Activated T-helper 1 cell treated with anti-CD3 and anti-CD28 coated beads, Interleukin-2, amount 50 U/mL, for 16 hours (primary cell): ENCODE measurements at places on chromosomes 16 and 17.

- DNase-seq: no peak
Measured at GRCh38 chr16:48184681-48185080, 28.9 kb upstream of the ABCC12 start.

GRCh38 chr16:14530046-14530445 lies 100.0 kb downstream of the PARN start:
- no peak for DNase-seq

DNA sequence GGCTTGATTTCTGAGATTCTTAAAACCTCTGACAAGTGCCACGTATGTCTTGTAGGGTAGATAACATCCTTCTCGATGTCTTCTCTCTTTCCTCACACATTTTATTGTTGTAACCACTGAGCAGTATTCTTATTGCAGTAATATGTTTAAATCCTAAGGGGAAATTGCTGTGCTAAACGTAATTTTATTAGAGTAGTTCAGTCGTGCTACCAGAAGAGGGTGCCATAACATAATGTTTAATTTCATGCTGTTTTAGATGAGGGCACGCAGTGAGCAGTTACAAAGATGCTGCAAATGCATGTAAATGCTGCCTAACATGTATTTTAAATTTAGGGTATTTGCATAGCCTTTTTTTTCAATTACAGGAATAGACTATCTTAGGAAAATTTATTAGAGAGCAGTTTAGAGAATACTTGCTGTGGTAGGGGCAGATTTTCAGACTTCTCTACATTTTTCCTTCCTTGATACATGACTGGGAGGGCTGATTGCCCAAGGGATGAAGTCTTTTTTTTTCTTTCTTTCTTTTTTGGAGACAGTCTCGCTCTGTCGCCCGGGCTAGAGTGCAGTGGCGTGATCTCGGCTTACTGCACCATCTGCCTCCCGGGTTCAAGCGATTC lies 51.7 kb downstream of the GAN start:
- DNase-seq: no peak

DNA sequence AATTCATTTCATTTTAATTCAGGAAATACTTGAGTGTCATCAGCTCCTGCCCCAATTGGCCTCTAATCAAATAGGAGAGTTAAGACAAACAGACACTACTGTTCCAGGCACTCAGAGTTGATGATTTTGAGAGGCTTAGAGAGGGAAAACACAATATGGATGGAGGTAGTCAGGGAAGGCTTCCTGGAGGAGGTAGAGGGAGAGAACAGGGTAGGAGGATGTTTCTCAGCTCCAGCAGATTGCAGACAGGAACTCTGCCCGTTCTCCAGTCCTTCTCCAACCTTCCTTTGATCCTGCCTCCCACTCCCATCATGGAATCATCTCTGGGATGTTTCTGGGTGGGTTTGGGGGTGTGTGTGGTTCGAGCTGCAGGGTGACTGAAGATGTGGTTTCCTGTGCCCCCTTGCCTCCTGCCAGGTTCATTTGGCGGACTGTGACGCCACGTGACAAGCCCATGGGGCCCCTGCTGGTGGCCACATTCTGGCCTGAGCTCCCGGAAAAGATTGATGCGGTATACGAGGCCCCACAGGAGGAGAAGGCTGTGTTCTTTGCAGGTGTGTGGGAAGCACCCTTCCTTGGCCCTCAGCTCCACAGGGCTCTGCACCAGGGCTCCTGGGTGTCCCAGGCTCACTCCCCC lies 12.2 kb upstream of the LPCAT2 start:
- DNase-seq: no peak

DNA sequence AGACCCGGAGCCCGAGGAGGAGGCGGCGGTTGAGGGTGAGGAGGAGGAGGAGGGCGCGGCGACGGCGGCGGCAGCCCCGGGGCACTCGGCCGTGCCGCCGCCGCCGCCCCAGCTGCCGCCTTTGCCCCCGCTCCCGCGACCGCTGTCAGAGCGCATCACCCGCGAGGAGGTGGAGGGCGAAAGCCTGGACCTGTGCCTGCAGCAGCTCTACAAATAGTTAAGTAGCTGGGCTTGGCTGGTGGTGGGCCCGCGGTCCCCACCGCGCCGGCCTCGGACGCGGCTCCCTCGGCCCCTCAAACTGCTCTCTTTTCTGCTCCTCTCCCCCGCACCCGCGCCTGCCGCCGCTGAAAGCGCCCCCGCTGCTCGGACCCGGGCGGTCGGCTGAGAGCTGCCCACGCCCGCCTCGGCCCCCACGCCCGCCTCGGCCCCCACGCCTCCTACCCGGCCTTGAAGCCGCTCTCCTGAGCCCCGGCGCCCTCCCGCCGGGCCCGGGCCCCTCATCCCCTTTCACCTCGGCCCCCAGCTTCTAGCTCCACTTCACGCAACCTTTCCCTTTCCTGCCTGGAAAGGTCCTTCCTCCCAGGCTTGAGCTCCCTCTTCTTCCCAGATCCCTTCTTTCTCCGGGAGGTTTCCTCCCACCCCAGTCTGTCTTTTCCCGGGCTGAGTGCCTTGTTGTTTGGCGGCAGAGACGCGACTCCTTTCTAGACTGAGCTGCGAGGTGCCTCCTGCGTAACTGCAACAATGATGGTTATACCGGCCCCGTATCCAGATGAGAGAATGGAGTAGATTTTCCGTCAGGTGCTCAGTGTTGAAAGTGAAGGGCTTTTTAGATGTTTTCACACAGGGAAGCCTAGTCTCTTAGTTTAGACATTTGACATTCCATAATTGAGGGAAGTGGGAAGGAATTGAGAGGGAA lies 850 bp downstream of the PPM1E start:
- DNase-seq: no peak

DNA sequence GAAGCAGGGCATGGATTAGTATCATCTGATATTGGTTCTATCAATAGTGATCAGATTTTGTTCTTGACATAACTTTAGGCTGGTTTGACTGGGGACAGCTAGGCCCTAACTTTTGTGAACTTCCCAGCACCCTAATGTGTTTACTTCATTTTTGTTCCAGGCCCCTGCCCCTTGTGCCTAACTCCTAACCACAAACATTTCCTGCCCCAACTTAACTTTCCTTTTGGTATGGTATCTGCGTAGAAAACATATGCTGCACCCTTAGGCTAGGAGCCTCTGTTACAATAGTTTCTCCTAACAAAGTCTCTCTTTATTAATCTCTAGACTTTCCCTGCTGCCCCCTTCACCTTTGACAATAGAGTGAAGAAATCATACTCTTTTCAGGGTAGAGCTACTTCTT lies 2.5 kb downstream of the ADPRM start:
- DNase-seq: no peak

- DNase-seq: no peak
Measured at GRCh38 chr16:75552951-75553350, 3.1 kb downstream of the TMEM231 start.

GRCh38 chr17:48131216-48131824 lies 23.8 kb downstream of the SNX11 start:
- peak; percentile 20 for DNase-seq

DNA sequence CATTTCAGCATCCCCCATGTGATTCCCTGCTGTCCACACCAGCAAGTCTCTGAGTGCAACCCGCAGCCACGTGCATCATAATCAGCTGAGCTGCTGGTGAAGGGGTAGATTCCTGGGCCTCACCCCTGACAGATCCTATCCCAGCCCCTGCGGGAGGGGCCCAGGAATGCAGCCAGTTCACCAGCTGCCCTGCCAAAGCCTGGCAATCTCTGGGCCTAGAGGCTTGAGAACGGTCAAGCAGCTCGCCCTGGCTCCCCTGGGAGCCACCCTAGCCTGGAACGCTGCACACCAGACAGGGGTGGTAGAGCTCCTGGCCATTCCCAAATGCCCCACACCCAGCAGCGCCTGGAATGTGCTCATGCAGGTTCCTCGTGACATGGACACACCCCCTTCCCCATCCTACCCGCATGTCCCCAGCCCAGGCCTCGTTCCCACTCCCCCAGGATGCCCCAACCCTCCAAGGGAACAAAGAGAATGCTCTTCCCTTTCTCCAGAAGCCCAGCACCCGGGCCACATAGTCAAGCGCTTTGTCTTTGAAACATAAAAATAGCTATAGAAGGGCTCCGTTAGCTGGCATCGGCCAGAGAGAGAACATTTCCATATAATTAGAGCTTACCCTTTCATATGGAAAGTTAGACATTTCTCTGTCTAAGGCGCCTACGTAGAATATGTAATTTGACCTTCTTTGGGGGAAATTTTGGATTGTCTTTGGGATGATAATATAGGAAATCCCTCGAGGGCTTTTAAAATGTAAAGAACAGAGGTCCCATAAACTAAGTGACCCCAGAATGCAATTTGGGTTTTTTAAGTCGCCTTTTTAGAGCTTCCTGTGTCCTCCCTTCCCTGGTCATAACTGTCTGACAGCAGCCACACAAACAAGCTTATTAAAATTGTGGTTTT lies 3.4 kb downstream of the CEP295NL start:
- DNase-seq: no peak

DNA sequence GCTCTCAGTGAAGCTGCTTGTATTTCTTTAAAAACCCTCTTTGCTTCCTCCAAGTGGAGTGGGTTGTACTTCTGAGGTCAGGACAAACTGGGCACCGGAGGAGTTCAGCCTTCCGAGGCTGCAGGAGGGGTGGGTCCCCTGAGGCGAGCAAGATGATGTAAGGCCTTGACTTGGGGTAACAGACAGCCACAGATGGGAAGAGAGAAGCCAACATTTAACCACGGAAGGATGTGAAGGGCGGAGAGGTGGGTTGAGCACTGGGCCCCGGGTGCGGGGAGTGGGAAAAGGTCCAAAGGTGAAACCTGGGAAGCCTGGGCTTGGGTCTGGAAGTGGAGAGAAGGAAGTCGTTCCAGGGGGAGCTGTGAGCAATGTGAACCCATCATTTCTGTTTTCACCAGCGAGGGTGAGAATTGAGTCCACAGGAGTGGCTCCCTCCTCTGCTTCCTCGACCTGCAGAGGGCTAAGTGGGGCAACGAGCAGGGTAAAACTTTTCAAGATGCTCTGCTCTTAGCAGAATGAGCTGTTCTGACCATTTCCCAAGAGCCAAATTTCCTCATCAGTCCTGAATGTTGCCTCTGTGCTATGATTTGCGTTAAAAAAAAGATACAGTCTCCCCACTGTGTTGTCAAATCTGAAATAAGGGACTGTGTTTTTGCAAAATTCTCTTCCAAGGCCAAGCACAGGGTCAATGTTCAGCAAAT lies 137.7 kb upstream of the CRHR1 start:
- DNase-seq: no peak

DNA sequence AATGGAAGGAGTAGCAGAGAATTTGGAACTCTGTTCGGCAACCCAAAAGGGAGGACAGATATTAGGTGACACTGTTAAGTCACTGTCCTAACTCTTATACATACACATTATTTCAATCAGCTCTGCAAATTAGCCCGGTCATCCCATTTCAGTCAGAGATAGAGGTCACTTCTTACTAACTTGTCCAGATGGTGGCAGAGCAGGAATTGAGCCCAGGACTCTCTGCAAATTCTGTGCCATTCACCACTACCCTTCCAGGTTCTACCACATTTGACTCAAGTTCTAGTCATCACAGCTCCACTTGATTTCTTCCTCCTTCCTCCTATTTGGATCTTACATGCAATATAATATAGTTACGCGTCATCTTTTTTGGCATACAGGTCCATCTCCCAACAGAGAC lies 35.9 kb upstream of the NUDT7 start:
- no peak for DNase-seq

DNA sequence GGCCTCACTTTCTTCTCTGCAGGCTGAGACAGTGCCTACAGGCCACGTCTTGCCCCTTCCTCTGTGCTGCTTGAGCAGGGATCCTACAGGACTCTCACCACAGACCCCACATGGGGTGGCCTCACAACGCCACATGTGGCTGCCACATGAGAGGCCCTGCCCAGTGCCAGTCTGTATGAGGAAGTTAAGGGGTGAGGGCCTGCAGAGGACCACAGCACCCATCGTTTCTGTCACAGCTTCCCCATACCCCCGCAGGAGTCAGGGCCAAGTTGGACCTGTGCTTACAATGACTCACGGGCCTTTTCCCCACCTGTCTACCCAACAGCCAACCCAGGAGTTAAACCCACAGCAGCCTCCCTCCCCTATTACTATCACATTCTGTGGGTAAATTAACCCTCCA lies 2.9 kb upstream of the GSDMB start:
- DNase-seq: no peak

- DNase-seq: no peak
Measured at GRCh38 chr16:1019231-1020090, 37.9 kb downstream of the SOX8 start.

- DNase-seq: no peak
Measured at GRCh38 chr17:19421926-19422325, 10.9 kb downstream of the RNF112 start.

GRCh38 chr16:67542464-67542863 lies 13.8 kb downstream of the RIPOR1 start:
- DNase-seq: no peak

GRCh38 chr17:75526555-75527270 lies 1.2 kb downstream of the LLGL2 start:
- DNase-seq: no peak

DNA sequence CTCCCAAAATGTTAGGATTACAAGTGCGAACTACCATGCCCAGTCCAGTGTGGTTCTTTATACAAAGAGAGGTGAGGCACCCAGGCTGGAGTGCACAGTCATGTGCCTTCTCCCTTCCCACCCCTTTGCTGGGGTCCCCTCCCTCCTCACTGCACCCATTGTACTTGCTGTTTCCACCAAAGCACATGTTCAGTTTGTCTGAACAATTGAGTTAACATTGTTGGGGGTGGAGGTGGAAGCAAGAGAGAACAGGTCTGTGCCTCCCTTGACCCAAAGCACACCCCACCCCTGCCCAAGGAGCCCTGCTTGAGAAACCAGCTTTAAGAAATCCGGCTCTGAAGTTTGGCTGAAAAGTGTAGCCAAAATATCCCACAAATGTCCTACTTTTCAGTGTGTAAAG lies 142.3 kb upstream of the CDH5 start:
- no peak for DNase-seq

- peak; percentile 70 for DNase-seq
Measured at GRCh38 chr16:3022208-3022683, 1.5 kb downstream of the HCFC1R1 start.

DNA sequence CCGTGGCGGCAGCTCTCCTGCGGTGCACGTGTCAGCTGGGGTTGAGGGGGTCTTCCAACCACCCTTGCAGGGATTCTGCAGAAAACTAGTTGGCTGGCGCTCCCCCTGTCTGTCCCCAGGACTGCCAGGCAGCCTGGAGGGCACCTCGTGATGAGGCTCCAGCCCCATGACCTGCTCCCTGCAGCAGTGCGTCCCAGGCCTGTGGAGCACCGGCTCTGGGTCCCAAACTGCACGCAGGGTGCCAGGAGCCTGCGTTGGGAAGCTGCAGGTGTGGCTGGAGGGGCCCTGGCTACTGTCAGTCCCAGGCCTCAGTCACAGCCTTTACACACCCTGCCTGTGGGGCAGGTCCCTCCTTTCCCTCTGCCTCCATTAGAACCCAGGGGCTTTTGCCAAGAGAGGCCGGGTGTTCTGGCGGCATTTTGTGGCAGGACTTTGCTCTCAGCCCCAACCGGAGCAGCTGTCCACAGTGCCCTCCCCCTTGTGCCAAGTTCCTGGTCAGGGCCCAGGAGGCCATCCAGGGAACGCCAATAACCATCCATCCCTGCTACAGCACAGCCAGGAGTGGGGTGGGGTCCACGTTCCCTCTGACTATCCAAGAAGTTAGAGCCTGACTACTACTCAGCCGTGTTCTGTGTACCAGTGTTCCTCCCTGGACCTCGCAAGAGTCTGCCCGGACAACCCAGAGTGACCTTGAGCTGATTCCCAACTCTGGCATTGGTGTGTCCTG lies 9.2 kb downstream of the CHMP6 start:
- DNase-seq: no peak
